Activated CD4-positive, alpha-beta T cell treated with anti-CD3 and anti-CD28 coated beads, Interleukin-2, Interleukin-6, amounts not matched to agents 100 ng/mL and 50 ng/mL, durations not matched to agents 16 hours and 8 hours (primary cell): ENCODE measurements at places on chromosomes 13 and 19.

GRCh38 chr13:60001889-60002288 lies 161.8 kb downstream of the DIAPH3 start:
- DNase-seq: no peak

GRCh38 chr19:29497686-29498436 lies 27.9 kb upstream of the VSTM2B start:
- DNase-seq: no peak

DNA sequence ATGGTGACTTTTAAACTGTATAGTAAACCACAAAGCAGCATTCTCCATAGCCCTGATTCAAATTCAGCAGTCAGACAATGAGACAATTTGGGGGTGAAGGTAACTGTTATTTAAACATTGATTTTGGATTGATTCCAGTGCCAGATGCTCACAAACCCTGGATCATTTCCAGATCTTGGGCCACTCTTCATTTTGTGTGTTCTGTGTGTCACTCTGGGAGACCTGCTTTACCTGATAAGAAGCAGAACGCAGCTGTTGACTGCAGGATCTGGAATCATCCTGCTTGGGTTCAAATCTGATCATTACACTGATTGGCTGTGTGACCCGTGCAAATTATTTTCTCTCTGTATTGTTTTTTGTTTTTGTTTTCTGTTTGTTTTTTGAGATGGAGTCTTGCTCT lies 4.0 kb upstream of the PCDH8 start:
- no peak for DNase-seq

GRCh38 chr13:25281935-25282332 lies 5.4 kb downstream of the MTMR6 start:
- DNase-seq: peak; percentile 42

DNA sequence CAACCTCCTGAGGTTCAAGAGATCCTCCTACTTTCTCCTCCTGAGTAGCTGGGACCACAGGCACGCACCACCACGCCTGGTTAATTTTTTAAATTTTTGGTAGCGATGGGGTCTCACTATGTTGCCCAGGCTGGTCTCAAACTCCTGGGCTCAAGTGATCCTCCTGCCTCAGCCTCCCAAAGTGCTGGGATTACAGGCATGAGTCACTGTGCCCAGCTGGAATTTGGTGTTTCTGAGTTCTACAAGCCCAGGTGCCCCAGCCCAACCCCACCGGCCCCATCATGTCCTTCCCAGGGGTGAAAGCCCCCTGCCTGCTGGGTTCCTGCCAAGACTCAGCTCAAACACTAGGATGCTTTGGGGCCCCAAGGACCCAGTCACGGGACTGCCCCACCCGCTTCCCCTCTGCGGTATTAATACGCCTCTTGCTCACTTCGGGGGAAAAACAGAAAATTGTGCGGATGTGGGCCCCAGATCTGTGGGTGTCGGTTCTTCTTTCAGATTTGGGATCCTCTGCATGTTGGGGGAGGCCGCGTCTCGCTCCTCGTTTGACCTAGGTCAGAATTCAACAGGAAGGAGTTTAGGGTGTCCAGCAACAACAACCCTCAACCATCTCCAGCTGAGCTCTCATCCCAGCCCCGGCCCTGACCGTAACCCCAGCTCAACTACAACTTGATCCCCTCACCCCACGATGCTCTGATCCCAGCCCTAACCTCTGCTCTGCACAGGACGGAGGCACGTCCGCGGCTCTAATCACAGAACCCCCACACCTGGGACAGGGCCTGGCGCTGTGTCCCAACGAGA lies 3.7 kb upstream of the FCER2 start:
- DNase-seq: peak; percentile 77

DNA sequence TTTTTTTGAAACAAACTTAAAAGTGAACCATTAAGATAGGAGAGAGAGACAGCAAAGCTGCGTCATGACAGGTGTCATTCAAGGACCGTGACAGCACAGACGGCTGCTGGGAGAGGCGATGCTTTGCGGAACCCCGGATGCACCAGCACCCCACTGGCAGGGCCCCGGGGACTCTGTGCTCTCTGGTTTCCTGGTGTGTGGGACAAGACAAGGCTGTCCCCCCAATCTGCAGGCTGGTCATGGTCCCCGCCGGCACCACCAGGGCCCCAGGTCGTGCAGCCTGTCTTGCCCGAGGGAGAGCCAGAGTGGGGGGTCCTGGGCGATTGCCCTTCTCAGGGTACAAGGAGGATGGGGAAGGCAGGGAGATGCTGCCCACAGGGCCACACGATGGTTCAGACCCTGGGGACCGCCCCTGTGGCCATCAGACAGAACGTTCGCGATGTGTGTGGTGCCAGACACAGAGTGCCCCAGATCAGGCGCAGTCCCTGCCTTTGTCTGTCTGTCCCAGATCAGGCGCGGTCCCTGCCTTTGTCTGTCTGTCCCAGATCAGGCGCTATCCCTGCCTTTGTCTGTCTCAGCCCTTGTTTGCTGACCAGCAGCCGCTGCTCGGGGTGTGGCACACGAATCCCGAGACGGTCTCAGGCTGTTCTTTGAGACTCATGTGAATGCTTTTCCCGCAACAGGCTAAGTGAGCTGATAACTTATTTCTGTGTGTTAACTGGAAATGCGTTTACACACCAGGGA lies 36.1 kb downstream of the ADPRHL1 start:
- no peak for DNase-seq

- DNase-seq: no peak
Measured at GRCh38 chr13:49859560-49859959, 67.1 kb upstream of the KPNA3 start.

DNA sequence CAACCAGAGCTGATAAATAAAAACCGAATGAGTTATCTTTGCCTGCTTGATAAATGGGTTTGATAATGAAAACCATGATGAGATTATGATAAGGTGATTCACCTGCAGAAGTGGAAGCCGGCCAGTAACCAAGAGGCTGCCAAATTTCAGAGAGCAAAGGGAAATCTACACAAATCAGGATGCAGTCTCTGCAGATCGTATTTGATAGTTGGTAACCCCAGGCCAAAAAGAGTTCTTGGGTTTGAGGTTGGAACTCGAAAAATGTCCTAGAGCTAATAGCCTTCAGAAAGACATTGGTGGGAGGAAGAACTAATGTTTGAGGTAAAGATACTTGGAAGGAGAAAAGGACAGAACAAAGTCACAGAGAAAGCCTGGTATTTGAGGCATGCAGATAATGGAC lies 9.6 kb upstream of the LATS2 start:
- peak; percentile 31 for DNase-seq

GRCh38 chr13:22064854-22065620 lies 394.2 kb downstream of the FGF9 start:
- peak; percentile 3 for DNase-seq

GRCh38 chr13:110123041-110123809 lies 183.7 kb downstream of the COL4A1 start:
- DNase-seq: no peak

GRCh38 chr19:13262450-13262849 lies 112.2 kb downstream of the IER2 start:
- peak; percentile 66 for DNase-seq

DNA sequence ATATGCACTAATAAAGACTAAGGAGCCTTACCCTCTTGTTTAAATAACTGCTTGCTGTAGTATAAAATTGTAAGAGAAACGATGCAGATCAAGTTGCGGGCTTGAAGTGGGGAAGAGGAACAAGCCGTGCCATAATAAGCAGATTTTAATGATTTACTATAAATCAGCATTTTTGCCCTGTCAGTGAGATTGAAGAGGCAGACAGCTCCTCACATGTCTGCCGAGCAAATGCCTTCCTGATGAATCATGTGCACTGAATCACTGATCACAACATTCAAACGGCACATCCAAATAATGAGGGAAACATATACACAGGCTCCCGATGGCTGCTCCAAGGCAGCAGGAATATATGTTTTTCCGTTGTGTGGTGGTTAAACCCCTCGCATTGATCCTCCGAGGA lies 282.9 kb downstream of the TSHZ3 start:
- no peak for DNase-seq

DNA sequence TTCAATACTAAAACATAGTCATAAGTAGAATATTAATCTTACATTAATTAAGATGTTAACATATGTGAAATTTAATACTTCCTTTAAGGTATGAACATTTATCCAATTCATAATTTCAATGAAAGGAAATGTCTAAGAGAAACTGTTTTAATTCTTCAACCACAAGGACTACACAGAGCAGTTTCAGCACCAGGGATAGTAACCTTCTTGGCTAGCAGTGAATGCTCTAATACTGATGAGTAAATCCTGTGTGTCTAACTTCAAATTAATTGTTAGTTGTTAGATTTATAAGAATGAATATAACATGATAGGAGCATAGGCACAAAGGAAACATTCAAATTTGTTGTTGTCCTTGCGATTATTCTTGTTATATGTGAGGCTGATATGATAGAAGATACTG lies 15.6 kb upstream of the NBEA start:
- DNase-seq: no peak

DNA sequence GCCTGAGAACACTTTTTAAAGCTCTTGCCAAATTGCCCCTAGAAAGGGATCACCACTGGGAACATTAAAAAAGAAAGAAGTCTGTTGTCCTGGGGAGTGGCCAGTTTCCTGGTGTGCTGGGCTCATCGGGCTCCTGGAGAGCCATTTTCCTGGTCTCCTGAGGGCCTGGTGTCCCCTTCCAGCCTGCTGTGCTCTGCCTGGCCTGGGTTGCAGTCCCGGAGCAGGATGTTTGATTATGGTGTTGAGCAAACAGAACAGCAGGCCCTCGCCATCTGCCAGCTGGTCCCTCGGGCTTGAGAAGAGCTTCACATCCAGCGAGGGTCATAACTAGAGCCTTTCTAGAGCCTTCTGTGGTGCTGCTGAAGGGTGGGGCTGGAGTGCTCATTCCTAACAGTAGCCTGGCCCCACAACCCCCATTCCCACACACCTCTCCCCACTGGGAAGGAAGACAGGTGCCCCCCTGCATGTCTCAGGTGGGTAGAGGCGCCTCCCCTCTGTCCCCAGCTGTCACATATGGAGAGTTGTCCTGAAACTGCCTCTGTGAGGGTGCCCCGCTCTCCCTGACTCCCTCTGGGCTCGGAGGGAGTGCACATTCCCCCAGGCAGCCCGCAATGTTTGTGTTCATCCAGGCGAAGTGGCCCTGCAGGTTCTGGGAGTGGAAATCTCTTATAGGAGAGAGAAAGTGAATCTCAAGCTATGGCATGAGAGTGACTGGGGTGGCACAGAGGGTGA lies 151.1 kb downstream of the SIPA1L3 start:
- no peak for DNase-seq

DNA sequence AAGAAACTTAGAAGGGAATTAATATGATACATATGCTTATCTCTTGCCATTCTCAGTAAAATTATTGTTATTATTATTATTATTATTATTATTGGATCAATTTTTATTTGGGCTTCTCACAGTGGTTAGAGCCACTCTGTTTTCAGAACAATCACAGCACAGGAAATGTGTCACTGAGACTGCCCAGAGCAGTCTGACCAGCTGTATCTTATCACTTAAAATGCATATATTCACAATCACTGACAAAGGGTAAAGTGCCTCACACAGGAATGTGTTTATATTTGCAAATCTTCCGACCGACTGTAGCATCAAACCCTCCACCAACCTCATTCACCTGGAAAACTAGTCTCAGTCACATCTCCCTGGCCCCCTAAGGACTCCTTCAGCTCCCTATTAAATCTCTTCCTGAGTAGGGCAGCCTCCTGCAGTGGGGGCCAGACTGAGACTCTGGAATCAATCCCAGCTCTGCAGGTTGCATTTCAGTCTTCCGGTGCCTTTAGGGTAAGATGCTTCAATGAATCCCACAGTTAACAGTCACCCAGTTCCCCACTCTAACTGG lies 738.3 kb upstream of the SLITRK5 start:
- no peak for DNase-seq

GRCh38 chr19:21947775-21948174 lies 63.0 kb downstream of the ZNF208 start:
- peak; percentile 4 for DNase-seq

DNA sequence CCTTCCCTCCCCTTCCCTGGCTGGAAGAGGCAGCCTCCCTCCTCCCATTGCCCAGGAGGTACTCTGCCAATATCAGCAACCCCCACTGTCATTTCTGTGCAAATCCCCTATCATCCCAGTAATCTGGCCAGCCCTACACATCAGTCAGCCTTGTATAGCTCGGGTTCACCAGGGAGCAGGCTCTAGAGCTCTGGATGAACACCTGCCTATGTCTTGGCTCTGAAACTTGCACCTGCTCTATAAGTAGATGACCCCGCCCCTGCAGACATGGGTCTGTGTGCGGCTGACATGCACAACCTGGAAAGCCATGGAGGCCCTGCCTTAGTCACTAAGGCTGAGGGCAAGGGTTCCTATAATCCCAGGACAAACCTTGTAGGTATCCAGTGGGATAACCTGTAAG lies 1042.9 kb downstream of the UQCRFS1 start:
- no peak for DNase-seq

DNA sequence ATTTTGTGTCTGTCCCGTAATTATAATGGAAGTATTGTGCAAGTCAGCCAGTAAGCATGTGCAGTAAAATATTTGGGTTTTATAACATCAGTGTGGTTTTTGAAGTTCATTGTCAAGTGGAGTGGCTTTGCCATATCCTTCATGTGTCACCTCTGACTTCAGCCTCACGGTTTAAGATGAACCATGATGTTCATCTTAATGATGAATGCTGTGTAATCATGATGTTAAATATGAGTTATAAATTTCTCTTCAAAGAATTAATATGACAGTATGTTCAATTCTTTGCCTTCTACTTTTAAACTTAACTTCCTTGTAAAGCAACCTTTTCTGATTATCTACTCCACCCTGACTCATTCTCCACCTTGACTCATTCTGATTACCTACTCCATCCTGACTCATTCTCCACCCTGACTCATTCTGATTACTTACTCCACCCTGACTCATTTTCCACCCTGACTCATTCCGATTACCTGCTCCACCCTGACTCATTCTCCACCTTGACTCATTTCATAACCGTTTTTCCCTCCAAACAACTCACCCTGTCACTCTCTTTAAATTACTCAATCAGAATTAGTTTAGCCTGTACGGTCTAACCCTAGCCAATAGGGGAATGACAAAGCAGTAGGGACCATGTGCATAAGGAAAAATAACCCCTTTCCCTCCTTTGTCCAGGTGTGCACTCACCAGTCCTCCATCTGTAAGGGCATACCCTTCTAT lies 50.3 kb upstream of the ANKRD10 start:
- DNase-seq: peak; percentile 93

DNA sequence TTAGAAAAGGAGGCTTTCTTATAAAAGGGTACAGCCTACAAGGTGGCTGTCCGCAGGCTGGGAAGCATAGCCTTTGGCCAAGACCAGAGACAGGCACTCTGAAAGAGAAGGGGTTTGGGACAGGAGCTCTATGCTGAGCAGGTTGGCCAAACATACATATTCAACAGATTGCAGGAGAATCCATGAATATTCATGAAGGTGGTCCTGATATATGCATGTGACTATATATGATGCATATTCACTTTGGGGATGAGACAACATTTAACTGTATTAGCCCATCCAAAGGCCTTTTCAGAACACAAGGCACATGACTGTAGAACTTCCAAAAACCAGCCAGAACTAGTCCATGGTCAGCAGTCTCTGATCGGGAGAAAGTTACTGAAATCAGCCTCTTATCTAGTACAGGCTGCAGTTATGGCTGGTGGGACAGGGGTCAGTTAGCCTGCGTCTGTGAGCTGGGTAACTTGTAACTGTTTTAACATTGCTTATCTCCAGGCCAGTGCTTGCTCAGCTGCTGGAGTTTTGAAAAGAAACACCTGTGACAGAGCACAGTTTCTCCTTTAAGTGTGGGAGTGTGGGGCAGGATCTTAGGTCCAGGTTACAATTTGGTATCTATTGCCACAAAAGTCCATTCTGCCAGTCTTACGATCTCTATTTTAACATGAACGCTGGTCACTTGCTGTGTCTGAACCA lies 924.2 kb downstream of the UQCRFS1 start:
- DNase-seq: no peak
